Adrenal gland (tissue), 19 donors: ENCODE measurements at places on chromosomes 4 and X. TPM values are rescaled to one million over a fixed set of nuclear protein-coding genes. Genes with fewer than 3 reads are reported as not detected.

DNA sequence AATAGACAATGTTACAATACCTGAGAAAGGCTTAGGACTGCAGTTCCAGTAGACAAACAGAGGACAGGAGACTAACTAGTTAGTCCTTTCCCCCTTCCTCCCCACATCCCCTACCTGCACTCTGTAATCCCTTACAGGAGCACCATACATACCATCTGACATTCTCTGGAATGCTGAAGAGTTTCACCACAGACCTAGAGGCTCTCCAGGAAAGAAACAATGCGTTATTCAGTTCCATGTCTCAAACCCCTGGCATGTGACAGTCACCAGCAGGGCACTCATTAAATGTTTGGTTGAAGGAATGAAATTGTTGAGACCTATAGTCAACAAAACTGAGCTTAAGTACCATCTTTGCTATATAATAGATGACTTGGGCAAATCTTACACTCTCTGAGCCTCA lies 100.2 kb upstream of the USP38 start:
- no peaks in the 10 kb centered on the region for H3K27me3 ChIP-seq
- no peaks in the 10 kb centered on the region for H3K4me1 ChIP-seq
- H3K36me3 ChIP-seq, result no peaks in the 10 kb centered on the region
- H3K27ac ChIP-seq, result no peak overlapping the region
- DNase-seq, result no peak

The FGF13 gene
- 0.48 TPM for polyA plus RNA-seq

GRCh38 chr4:8199594-8200301 lies 658 bp downstream of the SH3TC1 start:
- H3K36me3 ChIP-seq, result no peaks in the 10 kb centered on the region
- peak overlapping the region; percentile 49 for H3K4me3 ChIP-seq

The EDA gene
- polyA plus RNA-seq, result 5.6 TPM

- no peaks in the 10 kb centered on the region for H3K4me1 ChIP-seq
- no peak overlapping the region for H3K4me3 ChIP-seq
- no peak for DNase-seq
- H3K27ac ChIP-seq, result no peak overlapping the region
Observed at GRCh38 chr4:58611012-58611411, 1500.8 kb upstream of the IGFBP7 start.

The MBTPS2 gene
- 25.2 TPM for polyA plus RNA-seq

The PAGE1 gene
- polyA plus RNA-seq, result not detected
